ENCODE measurements at places on chromosomes 12 and 14.

GRCh38 chr12:43662736-43663135 is 95.9 kb downstream of the PUS7L start:
- DNase-seq: no peak

DNA sequence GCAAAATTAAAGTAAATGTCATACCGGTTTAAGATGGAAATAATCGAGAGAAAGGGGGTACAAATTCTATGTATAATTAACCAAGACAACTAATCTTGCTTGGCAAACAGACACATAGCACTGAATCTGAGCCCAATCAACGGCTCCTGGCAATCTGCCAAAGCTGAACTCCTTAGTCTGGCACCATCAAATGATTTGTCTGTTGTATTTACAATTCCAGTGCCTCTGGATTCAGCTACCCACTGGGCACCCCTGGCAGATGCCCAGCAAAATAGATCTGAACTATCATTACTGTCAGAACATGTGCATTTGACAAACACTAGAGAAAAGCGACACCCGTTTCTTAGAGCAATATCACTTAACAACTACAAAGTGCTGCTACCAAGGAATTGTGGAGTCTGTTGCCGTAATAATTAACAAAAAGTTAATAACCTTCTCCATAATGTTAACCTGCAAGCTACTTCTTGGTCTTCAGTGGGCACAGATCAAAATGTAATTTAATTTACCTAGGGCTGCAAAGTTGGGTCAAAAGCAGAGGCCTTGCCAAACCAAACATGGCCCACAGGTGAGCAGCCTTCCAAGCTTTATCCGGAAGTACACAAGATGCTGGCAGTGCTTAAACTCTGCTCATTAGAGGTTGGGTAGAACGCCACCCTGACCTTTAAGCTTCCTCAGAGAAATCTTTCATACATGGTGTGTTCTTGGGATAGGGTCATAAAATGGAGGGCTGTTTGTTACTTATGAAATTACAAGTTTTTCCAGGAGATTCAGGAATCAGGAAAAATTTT is 7.6 kb downstream of the EGLN3 start:
- DNase-seq: no peak

DNA sequence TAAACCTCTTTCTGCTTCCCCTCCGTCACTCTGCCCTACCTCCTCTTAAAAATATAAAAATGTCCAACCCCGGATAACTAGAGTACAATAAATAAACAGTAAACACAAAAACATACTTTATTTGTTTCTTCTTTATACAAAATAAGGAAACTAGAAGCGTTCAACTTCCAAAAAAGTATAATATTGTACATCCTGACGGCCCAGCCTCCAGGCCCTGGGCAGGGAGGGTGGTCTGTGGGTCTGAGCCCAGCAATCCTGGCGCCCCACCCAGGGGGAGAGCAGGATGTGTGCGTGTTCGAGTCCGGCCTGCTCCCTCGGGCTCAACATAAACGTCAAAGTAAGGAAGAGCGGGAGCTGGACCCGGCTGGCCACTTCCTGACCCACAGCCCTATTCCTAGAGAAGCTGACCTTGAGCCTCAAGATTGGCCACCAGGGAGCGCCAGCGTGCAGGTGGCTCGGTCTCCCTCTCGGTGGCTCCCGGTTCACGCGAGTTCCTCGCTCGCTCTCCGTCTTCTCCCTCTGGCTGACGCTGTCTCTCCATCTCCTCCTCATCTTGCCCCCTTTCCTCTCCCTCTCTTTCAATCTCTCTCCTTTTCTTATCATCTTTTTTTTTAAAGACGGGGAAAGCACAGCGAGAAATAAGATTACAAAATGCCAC is 9.4 kb downstream of the LHX5 start:
- peak; percentile 81 for DNase-seq

DNA sequence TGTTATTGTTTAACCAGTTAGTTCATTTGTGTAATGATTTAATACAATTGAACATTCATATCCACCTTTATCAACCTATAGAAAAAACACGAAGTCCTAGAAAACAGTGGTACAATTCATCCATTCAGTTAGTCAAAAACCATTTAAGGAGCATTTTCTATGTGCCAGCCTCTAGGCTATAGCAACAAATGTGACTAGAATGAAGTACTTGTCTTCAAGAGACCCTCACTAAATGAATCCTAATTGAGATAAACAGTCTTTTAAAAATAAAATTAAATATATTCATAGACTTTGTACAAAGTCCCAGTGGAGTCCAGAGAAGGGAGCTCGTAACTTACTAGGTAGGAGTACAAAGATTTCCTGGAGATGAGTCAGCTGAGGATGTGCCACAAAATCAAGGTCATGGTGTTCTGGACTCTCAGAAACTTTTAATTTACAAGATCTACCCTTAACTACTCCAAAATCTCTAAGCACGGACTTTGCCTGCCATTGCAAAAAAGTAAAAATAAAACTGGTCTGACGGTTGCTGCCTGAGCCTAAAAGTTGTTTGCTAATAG is 430.7 kb upstream of the DCN start:
- DNase-seq: no peak

DNA sequence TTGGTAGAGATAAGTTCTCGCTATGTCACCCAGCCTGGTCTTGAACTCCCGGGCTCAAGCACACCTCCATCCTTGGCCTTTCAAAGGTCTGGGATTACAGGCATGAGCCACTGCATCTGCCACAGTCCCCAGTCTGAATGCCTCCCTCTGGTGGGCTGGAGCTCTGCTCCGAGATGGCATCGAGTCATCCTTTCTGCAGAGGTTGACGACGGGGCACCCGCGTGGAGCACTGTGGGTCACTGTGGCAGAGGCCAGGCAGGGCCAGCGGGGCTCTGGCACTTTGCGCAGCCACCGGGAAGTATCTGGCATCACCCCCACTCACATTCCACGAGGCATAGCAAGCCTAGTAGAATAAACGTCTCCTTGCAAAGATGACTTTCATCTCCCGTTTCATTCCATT is 163.3 kb upstream of the DIO3 start:
- DNase-seq: no peak

- DNase-seq: peak; percentile 29
Measured at GRCh38 chr14:61866932-61867920, 105.0 kb downstream of the SNAPC1 start.

DNA sequence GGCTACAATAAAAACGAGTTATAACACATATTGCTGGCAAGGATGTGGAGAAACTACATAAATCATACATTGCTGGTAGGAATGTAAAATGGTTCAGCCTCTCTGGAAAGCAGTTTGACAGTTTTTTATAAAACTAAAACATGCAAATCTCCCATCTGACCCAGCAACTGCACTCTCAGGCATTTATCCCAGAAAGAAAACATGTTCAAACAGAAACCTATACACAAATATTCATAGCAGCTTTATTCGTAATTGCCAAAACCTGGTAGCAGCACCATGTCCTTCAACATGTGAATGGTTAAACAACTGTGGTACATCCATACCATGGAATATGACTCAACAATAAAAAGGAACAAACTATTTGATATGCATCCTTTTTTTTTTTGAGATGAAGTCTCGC is 10.1 kb upstream of the TMCC3 start:
- DNase-seq: no peak

GRCh38 chr14:64654901-64655300 is 49.3 kb upstream of the PLEKHG3 start:
- no peak for DNase-seq

- DNase-seq: peak; percentile 82
Measured at GRCh38 chr12:93514853-93515252, 47.5 kb downstream of the MRPL42 start.

- DNase-seq: no peak
Measured at GRCh38 chr12:71904629-71905028, 34.0 kb upstream of the TPH2 start.

DNA sequence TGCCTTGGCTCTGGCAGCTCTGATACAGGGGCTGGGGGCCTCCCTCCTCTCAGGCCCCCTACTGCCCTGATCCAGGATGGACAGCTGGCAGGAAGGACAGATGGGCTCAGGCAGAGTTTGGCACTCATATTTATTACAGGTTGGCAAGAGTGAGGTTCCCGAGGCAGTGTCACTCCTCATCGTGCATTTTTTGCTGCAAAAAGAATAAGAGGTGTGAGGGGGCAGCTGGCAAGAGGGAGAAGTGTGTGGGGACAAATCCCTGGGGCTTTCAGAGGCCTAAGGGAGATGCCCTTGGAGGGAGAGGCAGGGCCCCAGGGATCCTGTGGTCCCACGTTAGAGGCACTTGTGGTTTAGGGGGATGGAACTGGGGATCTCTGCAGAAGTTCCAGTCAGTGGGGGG is 5.0 kb downstream of the CMTM5 start:
- no peak for DNase-seq

DNA sequence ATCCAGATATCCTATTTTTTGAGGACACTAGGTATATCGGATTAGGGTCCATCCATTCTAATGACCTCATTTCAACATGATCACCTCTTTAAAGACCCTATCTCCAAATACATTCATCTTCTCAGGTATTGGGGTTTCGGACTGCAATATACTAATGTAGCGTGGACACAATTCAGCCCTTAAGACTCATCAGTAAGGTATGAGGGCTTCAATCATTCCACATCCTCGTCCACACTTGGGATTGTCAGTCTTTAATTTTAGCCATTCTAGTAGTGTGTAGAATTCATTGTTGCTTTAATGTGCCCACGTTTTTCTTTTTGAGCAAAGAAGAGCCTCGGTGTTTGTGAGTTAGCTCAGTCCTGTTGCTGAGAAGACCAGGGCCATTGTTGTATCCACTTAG is 177.0 kb upstream of the TBX3 start:
- DNase-seq: no peak

GRCh38 chr12:28350502-28350901 is 160.2 kb downstream of the CCDC91 start:
- DNase-seq: no peak

DNA sequence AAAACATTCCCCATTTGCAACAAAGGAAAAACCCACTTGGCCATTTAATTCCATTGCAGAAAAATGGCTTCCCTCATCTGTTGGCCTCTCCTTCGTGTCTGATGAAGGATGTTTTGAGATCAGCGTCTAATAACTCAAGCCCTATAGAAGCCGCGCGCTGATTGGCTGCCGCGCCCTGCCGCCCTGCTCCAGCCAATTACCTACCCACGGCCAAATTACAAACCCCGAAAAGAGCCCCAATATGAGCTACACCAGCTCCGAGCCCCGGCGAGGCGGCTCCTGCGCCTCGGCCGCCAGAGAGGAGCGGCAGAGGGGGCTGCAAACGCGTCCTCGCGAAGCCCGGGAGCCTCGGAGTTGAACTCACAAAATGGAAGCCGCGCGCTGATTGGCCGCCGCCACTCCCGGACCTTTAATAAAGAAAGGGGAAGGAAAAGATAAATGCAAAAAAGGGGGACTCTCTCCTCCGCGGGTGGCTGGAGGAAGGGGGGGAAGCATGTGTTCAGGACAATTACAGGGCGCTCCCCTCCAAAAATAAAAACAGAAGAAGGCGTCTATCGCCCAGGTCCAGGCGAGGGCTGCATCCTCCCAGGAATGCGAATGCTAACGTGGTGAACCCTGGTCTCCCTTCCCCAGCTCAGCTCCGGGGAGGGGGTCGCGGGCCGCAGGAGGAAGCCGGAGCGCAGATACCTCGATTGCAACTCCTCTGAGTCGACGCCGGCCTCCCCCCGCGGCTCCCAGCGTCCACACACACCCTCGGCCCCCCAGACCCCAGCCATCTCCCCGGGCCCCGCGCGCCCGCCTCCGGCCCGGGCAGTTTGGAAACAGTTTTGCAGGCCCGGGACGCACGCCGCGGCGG is 738 bp upstream of the SETD1B start:
- peak; percentile 96 for DNase-seq

DNA sequence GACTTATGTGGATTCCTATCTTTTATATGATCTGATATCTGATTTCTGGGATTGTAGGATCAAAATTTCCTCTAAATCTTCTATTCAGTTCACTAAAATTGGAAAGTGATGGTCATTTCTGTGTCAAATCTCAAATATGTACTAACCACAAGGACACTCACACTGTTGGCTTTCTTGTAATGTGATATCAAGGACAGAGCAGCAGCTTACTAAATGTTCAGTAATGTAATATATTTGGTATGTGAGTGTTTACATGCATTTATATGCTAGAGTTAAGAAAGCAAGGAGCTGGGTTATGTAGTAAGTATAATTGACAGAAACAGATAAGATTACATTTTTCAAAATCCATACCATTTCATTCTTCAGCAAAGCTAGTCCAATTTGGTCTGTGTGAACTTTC is 16.5 kb downstream of the PUS7L start:
- DNase-seq: peak; percentile 94

GRCh38 chr12:42410340-42410739 is 84.4 kb downstream of the PPHLN1 start:
- no peak for DNase-seq

DNA sequence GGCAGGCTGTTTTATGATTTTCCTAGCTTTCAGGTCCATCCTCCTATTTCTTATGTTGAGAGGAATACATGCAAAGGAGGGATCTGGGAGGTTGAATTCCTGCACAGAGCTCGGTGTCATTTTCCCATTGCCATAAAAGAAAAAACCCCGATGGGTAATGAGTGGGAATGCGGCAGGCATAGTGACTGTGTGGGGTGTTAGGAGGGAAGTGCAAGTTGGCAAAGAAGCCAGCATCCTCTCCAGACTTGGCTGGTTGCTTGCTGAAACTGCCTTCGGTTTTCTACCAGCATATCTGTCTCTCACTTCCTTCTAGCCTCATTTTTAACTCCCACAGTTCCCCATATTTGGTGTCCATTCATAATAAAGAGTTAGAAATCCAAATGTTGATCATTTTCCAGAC is 1046.1 kb downstream of the SLC6A15 start:
- no peak for DNase-seq

GRCh38 chr12:40583743-40584142 is 108.5 kb upstream of the CNTN1 start:
- DNase-seq: no peak

- DNase-seq: no peak
Measured at GRCh38 chr12:67640863-67641262, 7.7 kb upstream of the DYRK2 start.

DNA sequence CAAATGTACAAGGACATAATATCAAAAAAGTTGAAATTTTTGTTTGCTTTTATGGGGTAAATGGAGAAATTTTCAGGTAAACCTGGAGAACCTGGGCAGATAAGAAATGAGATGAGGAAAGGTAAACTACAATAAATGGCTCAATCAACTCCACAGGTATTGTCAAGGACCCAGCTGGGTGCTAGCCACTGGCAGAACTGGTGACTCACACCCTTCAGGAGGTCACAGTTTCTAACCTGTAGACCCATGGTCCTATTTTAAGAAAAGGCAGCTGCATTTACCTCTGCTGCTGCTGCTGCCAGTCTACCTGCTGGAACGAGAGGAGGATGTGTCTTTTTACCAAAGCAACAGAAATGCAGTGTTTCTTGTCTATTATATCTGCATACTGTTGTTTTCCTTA is 226.6 kb downstream of the ALG10B start:
- no peak for DNase-seq

- peak; percentile 18 for DNase-seq
Measured at GRCh38 chr12:124509300-124509675, 58.1 kb downstream of the NCOR2 start.

GRCh38 chr14:51116682-51117081 is 21.8 kb upstream of the TRIM9 start:
- no peak for DNase-seq

- DNase-seq: peak; percentile 93
Measured at GRCh38 chr12:64759035-64759894, at the start of gene GNS. GNS (minus strand) TSS chr12:64759406; CDS start chr12:64759276, 130 bp downstream.

All from ELR (cell line).